ENCODE measurements at places on chromosomes 7 and 10.

- DNase-seq, result peak; percentile 58
These were observed 72.9 kb upstream of the PODXL start for GRCh38 chr7:131629217-131629882.

- no peak for DNase-seq
These were observed 27.1 kb downstream of the SEC61A2 start for GRCh38 chr10:12156367-12157123.

DNA sequence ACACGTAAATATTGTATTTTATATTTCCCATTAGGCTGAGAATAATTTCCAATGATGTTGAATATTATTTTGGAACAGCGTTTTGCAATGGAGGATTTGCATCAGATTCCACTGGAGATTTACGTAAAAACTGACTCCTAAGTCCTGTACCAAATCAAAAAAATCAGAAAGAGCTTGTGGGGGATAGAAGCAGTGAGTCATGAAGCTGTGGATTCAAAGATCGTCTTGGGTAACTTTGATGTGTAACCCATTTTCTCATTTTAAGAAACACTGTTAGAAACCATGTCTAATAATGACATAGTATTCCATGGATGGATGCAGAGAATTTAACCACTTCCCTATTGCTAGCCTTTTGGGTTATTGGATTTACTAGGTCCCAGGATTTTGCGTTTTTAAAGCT is 158.6 kb downstream of the INHBA start:
- DNase-seq, result no peak

GRCh38 chr10:84825330-84825729 is 496.9 kb downstream of the CCSER2 start:
- DNase-seq, result no peak

DNA sequence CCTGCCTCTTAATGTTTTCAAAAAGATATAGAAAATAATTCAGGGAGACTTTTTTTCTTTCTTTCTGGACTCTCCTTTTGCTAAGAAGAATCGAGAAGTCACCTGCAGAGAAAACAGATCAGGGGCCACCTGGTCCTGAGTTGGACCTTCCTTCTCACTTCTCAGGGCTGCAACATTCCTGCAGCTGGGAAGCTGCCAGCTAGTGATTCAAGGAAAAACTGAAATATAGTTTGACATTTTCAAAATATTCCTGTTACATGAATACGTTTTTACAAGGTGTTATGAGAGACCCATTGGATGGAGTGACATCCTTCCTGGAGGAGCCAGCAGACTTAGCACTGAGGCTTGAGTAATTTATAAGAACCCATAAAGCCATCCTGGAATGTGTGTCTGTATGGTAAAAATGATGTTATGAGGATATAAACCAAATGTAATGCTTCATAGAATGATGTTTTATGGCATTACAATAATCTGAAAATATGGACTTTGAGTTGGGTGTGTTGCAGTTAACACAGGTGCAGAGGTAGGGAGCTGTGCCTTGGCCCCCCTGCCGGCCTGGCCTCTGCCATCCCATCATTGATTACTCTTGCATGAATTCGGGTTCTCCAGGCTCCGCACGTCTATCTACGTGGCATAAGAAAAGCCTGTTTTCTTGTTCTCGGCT is 149.7 kb downstream of the PAXIP1 start:
- DNase-seq, result no peak

DNA sequence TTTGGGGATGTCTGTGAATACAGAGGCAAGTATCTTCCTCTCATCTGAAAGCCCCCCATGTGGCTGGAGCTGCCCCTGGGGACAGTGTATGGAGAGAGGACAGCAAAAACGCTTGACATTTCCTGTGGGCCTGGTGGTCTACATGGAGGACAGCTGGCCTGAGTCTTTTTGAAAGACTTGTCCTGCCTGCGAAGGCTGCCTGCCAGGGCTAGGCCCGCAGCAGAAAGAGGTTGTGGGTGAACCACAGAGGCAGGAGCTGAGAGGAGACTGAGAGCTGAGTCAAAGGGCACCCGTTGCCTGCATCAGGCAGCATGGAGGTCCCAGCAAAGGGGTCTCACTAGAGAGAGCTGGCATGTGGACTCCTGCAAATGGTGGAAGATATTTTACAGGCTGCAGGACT is 66.4 kb downstream of the KAT6B start:
- no peak for DNase-seq

GRCh38 chr7:137681657-137682562 is 164.9 kb downstream of the DGKI start:
- peak; percentile 36 for DNase-seq

DNA sequence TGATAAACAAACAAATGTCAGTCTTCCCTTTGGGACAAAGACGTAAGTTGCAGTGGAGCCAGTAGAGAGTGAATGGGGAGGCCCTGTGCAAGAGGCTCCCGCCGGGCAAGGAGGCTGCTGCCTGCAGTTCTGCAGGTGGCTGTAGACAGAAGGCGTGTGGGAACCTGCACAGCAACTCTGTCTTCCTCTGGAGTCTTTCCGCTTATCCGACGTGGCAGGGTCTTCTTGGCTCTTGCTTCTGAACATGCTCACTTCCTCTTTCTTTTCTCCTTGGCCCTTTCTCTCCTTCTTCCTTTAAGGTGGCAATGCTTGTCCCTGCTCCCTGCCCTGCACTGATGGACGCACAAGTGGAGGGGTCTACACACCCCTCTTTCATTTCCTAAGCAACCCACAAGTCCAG is 122.5 kb downstream of the HIPK2 start:
- no peak for DNase-seq

GRCh38 chr7:105250239-105250638 is 138.5 kb downstream of the SRPK2 start:
- no peak for DNase-seq

- DNase-seq, result no peak
These were observed 38.9 kb downstream of the DRGX start for GRCh38 chr10:49356944-49357343.

All from lung microvascular endothelial cell (primary cell).